ENCODE measurements at places on chromosomes 16 and 17.

DNA sequence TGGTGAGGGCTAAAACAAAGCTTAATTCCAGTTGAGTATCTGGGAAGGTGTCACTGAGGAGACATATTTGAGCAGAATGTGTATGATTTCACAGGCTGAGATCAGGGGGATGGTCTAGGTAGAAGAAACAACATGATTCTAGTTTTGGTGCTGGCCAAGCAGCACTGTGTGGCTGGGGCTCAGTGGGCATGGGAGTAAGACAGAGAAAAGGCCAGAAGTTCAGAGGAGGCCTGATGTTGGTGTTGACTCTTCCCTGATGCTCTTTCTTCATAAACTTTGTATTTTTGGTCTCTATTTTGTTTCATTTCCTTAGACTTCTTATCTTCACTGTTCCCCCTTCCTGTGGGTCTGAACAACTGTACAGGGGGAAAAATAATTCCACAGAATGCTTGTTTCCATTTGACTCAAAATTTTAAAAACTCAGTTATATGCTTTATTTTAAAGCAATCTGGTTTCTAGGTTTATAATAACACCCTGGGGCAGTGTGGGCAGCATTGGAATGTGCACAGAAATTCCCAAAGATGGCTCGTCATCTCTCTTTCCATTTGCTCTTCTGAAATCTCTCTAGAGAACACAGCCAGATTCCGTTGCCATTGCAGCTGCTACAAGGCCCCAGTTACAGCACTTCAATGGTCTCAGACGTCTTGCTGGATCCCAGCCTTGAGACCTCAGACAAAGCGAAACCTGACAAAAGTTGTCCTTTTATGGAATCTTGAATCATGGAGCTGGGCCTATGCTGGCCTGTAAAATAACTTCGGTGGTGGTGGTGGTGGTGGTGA, 68.3 kb downstream of the SNX11 start:
- DNase-seq, result no peak

DNA sequence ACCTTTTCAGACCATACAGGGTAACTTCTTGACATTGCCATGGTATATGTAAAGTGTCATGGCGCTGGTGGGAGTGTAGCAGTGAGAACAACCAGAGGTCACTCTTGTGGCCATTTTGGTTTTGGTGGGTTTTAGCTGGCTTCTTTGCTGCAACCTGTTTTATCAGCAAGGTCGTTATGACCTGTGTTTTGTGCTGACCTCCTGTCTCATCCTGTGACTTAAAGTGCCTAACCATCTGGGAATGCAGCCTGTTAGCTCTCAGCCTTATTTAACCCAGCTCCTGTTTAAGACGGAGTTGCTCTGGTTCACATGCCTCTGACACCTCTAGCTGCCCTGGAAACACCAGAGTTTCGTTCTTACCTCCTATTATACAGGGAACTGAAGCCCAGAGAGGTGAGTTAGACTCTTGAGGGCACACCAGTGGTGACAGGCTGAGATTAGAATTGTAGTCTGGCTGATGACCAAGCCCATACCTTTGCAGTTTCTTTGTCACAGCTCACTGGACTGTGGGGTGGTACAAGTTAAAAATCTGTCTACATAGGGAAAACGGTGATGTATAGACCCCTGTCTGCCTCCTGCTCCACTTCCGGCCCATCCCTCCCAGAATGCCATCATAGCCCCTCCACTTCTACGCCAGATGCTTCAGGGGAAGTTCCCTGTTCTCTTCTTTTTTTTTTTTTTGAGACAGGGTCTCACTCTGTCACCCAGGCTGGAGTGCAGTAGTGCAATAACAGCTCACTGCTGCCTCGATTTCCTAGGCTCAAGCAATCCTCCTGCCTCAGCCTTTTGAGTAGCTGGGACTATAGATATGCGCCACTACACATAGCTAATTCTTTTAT, 21.0 kb downstream of the KSR1 start:
- DNase-seq, result no peak

DNA sequence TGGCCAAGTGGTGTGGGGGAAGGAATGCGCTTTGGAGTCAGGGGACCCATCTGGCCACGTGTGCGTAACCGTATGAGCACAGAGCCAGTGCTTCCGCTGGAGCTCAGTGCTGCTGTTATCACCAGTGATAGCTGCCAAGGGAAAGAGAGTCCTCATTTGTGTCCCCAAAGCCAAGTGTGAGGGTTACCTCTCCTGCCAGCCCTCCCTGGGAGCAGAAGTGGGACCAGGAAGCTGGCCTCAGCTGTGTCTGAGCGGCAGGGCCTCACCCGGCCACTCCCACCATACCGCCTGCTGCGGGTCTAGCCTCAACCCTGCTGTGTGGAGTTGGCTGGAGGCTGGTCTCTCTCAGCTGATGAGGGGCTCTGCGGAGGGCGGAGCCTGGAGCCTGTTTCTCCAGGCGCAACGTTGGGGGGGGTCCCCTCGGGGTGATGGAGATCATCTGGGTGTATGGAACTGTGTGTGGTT, 44.5 kb downstream of the MEAK7 start:
- no peak for DNase-seq

GRCh38 chr17:233473-233941, 52.1 kb upstream of the DOC2B start:
- no peak for DNase-seq

- no peak for DNase-seq
These were observed 30.8 kb downstream of the VWA3A start for GRCh38 chr16:22123146-22123545.

DNA sequence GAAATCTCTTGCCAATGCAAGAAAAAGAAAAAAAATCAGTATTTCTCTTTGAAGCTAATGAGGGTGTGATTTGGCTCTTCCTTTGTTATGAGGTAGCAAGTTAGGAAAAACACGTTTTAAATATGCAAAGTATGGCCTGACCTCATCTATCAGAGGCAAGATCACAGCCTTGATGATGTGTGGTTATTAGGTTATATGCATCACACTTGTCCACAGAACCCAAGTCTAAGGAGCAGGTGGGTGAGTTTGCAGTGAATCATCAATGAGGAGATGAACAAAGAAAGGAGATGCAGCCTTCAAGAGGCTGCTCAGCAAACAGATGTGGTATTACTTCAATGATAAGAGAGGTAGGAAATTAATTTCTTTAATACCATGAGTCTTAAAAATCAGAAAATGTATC, 594.8 kb upstream of the CDH5 start:
- DNase-seq, result no peak
